ENCODE measurements at places on chromosomes 6 and 20.

- DNase-seq = no peak
These were observed 3.6 kb downstream of the HLA-DQA2 start for GRCh38 chr6:32744776-32745175.

- no peak for DNase-seq
These were observed 11.0 kb upstream of the TCP11 start for GRCh38 chr6:35152067-35152707.

GRCh38 chr20:45945678-45946148 lies 11.2 kb downstream of the PCIF1 start:
- DNase-seq = no peak

DNA sequence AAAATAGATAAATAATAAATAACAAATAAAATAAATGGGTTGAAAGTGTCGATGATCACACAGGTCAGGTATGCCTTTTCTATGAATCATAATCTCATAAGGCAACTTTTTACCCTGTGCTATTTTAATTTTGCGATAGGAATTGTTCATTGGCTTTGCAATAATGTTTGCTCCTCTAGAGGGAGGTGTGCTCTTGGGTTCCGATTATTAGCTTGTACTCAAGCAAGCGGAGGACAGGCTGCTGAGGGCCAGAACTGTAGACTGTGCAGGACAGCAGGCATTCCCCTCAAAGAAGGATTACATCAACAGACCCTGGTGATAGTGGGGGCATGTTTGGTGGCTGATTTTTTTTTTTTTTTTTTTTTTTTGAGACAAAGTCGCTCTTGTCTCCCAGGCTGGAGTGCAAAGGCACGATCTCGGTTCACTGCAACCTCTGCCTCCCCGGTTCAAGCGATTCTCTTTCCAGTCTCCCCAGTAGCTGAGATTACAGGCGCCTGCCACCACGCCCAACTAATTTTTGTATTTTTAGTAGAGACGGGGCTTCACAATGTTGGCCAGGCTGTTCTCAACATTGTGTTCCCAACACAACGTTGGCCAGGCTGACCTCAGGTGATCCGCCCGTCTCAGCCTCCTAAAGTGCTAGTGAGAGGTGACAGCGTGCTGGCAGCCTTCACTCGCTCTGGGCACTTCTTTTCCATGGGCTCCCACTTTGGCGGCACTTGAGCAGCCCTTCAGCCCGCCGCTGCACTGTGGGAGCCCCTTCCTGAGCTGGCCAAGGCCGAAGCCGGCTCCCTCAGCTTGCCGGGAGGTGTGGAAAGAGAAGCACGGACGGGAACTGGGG lies 35.6 kb downstream of the RIOK1 start:
- DNase-seq = peak; percentile 65

DNA sequence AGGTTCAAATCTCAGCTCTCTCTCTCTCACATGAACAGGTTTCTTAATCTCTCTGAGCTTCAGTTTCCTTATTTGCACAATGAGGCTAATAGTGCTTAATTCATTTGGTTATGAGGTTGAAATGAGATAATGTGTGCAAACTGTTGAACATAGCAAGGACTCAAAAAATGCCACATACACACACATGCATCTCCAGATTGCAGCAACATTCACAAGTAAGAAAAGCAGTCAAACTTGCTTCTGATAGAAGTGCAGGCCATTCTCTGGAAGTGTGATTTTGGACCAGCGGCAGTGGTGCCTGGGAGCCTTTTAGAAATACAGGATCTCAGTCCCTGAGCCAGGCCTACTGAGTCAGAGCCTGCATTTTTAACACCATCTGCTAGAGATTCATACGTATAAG lies 25.7 kb downstream of the GSTA4 start:
- no peak for DNase-seq

All from hepatic stellate cell (primary cell).